ENCODE measurements at places on chromosomes 13 and 19.
A peak's percentile ranks its signal among the peaks of the same experiment; 100 is the strongest.

- no peak for DNase-seq
Observed at GRCh38 chr13:109867766-109868165, 81.4 kb upstream of the IRS2 start.

DNA sequence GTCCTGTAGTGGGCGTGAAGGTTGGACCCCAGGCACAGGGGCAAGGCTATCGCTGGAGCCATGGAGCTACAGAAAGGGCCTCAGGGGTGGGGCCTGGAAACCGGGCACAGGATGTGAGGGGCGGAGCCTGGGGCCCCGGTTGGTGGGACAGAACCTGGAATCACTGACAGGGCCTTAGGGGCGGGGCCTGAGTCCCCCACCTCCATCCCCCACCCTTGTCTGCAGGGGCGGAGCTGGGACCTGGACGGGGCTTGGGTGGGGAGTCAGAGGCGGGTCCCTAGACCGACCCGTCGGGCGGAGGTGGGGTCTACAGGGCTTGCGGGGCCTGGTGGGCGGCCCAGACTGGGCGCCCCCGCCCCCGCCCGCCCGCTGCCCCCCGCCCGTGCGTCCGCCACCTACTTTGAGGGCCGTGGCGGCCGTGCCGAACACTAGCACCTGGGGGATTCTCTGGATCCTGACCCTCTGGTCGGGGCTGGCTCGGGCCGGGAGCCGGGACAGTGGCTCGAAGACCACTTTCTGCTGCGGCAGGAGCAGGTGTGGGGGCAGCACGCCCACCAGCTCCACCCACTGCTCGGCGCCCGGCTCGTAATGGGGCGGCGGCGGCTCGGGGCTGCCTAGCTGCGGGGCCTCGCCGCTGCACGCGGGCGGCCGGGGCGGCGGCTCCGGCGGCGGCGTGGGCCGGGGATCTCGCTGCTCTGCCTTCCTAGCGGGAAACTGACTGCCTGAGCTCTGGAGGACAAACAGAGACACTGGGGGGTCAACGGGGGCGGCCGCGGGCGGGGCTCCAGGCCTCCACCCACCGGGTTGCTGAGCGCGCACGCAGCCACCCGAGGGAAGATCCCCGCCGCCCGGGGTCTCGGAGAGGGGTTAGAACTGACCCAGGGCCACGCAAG, 26.3 kb downstream of the DCAF15 start:
- peak; percentile 97 for DNase-seq

DNA sequence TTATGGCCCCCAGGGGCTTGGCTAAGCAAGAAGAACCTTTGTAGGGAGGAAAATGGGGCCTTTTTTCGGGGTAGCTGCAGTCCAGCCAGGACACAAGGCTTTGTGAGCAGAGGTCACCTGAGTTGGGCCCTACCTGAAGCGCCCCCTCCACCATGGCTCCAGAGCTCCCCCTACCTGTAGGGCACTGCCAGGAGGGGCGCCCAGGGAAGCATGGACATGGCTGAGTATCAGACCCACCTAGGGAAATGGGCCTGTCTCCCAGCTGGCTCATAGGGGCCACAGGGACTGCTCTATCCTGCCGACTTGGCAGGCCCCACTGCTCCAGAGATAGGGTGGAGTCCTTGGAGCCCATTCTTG, 9.0 kb upstream of the CEBPA start:
- no peak for DNase-seq

GRCh38 chr19:47020992-47021496, 1.4 kb downstream of the NPAS1 start:
- DNase-seq = no peak

- DNase-seq = no peak
Observed at GRCh38 chr19:2035590-2035991, 15.5 kb downstream of the MKNK2 start.

DNA sequence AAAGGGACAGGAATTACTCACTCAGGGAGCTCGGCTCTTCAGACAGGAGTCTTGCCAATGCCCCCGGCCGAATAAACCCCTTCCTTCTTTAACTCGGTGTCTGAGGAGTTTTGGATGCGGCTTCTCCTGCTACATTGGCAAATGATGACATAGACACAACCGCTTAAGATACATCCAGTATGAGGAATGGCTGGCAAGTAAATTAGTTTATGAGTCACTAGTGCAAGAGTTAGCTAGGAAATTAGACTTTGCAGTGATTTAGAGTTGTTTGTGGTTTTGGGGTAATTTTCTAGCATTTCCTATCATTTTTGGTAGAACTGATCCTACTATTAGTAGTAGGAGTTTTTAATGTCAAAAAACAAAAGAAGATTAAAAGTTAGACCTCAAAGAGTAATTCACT, 166.2 kb downstream of the SLITRK1 start:
- no peak for DNase-seq

GRCh38 chr19:2351591-2351990, 8.5 kb upstream of the TMPRSS9 start:
- DNase-seq = no peak

- no peak for DNase-seq
Observed at GRCh38 chr13:20168396-20168795, 7.5 kb upstream of the GJA3 start.

- no peak for DNase-seq
Observed at GRCh38 chr13:73580513-73581267, 521.9 kb downstream of the KLF5 start.

- DNase-seq = peak; percentile 96
Observed at GRCh38 chr19:58033741-58034476, at the start of gene ZSCAN1. TSS of gene ZSCAN1 (plus strand) at chr19:58034025. CDS start at chr19:58037837, 3,812 bp downstream.

GRCh38 chr13:44176173-44176572, 197.5 kb upstream of the SERP2 start:
- DNase-seq = no peak

- no peak for DNase-seq
Observed at GRCh38 chr13:65803530-65804392, 1426.4 kb downstream of the PCDH9 start.

DNA sequence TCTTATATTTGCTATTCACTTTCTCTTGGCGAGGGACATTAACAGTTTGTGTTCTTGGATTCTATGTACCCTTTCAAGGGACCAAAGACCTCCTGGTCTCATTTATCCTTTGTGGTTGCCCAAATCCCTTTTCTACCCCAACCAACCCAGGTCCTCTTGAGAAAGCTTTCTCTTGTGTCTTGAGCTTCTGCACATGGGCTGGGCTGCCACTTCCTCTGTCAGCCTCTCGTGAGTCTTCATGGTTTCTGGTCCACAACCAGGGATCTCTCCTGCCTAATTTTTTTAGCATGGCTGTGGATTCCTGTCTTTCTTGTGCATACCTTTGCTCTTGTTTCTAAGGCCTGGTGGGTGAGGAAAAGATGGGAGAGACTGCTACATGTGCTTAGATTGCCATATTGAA, 14.9 kb downstream of the TIMM13 start:
- no peak for DNase-seq

GRCh38 chr19:49475995-49476880, 2.2 kb downstream of the FLT3LG start:
- DNase-seq = peak; percentile 71

GRCh38 chr19:51815043-51815442, 20.1 kb downstream of the FPR3 start:
- no peak for DNase-seq

DNA sequence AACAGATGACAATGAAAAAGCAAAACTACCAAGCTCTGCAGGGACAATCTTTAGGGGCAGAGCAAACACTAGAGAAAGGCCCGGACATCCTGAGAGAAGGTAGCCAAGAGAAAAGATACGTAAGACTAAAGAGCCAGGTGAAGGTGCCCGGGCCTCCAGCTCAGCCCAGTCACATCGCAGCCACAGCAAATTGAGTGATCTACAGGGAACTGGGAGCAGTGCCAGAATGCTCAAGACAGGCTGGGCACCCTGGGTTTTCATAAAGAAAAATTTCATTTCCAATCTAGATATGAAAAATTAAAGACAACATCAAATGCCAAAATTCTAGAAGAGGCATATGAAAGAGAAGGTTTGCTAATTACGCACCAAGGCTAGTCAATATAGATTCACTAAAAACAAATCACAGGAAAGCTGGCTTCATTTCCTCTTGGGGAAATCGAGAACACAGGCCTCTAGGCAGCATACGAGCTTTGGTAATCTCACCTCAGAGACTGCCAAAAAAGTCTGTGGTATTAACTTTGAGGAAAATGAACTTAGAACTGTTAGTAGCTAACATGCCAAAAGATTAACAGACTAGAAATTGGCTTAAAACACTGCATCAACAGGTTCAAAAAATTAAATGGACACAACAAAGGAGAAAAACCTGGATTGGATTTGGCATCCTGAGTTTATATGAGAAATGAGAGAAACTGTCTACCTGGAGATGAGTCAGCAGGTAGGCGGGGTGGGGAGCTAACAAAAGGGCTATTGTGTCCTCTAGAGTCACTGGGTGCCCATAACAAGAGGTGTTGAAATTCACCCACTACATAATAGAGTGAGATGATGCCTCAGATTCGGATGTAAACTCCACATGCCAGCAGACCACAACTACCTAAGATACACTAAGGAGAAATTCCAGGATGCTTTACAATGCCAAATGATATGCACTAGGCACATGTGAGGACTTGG, 6.6 kb downstream of the ANKRD10 start:
- no peak for DNase-seq

GRCh38 chr13:57352114-57352513, 185.1 kb downstream of the PRR20E start:
- no peak for DNase-seq

DNA sequence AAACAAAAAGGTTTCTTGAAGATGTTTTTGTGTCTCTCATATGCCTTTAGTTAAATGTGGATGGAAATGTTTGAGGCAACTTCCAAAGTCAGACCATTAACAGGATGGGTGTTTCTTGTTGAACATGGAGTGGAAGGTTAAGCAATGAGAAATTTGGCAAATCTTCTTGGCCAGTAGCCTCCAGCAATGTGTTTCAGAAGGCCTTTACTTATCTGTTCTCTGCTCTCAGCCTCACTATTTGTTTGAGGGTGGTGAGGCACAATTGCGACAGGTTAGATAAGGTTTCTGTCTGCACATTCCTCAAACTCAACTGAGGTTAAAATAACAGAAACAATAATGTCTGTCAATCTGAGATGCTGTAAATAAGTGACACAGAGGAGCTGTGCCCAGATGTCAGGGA, 1019.0 kb downstream of the DIAPH3 start:
- DNase-seq = no peak

DNA sequence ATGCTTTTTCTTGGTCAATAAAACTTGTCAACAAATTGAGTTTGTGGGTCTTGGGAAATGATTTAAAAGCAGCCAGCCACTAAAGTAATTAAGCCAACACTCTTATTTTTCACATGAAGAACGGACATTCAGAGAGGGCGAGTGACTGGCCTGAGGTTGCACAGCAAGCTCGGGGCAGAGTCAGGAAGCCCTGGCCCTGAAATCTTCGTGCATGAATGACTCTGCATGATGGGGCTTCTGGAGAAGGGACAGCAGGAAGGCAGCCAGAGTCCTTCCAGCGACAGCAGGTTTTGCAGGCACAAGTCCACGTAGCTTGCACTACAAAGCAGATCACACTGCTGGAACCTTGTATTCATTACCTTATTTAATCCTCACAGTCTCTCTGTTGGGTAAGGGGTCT, 232.5 kb downstream of the ZNF536 start:
- DNase-seq = no peak

GRCh38 chr13:40579535-40579934, 86.9 kb downstream of the FOXO1 start:
- no peak for DNase-seq
